Smooth muscle cell of the pulmonary artery (primary cell): ENCODE measurements at places on chromosomes 16 and 17. TPM values are rescaled to one million over a fixed set of nuclear protein-coding genes. Genes with fewer than 3 reads are reported as not detected.

The TNFRSF13B gene
- total RNA-seq = not detected in 2 replicates

The C16orf54 gene
- total RNA-seq = not detected in 2 replicates

The KRTAP9-4 gene
- total RNA-seq = not detected in 2 replicates

The ZMYND15 gene
- total RNA-seq = 0.07 and 0.10 TPM in 2 replicates

The IKZF3 gene
- total RNA-seq = not detected in 2 replicates

The SPOP gene
- 81.6 and 114 TPM in 2 replicates for total RNA-seq

The STAT5A gene
- total RNA-seq = 19.2 and 20.1 TPM in 2 replicates

The GAS7 gene
- total RNA-seq = 0.63 and 10.0 TPM in 2 replicates

The NRN1L gene
- not detected in 2 replicates for total RNA-seq

The MYH2 gene
- not detected in 2 replicates for total RNA-seq

The KRT24 gene
- not detected in 2 replicates for total RNA-seq
